ENCODE measurements at places on chromosomes 2 and 18. TPM values are rescaled to one million over a fixed set of nuclear protein-coding genes. Genes with fewer than 3 reads are reported as not detected.

- ATAC-seq: no peak
These were observed 111.9 kb upstream of the LINC00305 start for GRCh38 chr18:64260810-64261209.

DNA sequence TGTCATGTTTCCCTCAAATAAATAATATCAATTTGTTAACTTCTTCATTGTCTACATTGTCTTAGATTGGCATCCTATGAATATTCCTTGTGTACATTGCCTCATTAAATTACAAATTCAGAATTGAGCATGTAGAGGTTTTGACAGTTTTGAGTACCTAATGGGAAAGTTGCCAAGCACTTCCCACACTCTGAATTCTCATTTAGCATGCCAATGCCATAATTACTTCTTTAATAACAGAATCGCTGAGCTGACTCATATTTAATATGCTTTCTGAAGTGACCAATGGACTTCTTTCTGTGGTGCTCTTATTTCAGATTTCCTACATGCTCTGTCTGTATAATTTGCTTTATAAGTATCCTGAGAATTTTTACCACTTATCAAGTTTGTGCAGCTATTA, 114.4 kb upstream of the NOL4 start:
- ATAC-seq: peak; percentile 16

- ATAC-seq: no peak
These were observed 77.2 kb upstream of the FIGN start for GRCh38 chr2:163812926-163813520.

GRCh38 chr18:4017480-4017879, 437.6 kb downstream of the DLGAP1 start:
- no peak for ATAC-seq

DNA sequence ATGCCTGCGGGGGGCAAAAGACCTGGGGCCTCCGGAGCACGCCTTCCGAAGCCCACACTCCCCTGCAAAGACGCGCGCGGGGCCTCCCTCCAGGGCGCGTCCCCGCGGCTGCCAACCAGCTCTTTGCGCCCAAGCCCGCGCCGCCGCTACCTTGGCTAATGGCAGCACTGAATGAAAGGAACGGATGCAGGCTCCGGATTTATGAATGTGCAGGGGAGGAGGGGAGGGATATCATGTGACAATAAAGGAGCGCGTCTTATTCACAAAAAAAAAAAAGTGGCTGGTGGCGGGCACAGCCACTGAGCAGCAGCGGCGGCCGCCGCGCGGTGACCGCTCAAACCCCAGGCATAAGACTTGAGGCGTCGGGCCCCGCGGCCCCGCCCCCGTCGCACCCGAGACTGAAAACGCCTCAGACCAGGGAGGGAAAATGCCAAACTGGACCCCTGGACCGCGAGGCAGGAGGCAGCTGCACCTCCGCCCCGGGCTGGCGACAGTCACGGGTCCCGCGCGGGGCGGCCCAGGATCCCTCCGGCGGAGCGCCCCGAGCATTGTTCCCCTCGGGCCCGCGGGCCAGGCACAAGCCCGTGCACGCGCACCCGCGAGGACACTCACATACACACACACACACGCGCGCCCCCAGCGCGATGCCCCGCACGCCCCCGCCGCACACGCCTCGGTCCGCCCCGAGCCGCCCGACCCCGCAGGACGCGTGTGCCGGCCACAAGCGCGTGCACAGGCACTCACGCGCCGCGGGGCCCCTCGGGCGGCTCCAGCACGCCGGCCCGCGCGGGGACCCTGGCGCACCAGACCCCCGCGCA, 1.6 kb downstream of the SPRED2 start:
- ATAC-seq: peak; percentile 57

DNA sequence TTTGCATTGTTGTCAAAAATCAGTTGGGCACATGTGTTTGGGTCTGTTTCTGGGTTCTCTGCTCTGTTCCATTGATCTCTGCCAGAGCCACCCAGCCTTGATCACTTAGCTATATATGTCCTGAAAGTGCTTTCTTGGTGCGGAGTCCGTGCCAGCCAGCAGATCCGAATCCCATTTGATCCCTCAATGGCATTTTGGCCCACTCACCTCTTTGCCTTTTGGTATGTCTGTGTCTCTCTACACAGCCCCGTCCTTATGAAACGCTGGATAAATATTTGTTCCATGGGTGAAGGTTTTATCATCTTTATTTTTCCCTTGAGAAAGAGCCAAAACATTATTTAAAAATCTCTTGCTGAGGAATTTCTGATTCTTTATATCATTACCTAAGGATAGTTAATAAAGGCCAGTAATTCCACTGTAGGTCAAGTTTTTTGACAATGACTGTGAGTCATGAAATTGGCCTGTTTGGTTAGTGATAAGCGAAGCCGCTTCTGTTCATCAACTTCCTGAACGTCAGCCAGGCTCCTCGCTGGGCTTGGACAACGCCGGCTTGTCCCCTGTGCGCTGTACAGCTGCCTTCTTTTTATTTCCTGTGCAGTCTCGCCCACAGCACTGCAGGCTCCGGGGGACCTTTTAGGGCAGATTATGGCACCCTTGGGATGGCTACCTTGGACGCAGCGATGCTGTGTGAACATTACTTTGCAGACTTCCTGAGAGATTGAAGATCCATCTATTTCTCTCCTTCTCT, 24.9 kb downstream of the MTCL1 start:
- no peak for ATAC-seq

GRCh38 chr2:36489281-36489680, 108.7 kb downstream of the FEZ2 start:
- ATAC-seq: peak; percentile 61

DNA sequence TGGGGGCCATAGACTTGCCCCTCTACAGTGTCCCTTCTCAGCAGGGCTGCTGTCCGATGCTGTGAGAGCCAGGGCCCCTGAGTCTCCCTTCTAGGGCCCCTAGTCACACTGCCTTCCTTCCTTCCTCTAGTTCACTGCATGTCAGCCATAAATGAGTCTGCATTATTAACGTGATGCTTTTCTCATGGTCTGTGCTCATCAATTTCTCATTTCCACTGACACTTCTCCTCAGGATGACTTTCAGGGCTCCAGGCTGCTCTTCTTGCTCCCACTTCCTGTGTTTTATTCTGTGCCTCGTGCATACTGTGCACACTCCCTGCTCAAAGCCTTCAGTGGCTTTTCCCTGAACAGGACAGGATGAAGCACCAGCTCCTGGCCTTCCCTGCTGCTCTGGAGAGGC, 146.5 kb downstream of the FAM210A start:
- ATAC-seq: no peak

DNA sequence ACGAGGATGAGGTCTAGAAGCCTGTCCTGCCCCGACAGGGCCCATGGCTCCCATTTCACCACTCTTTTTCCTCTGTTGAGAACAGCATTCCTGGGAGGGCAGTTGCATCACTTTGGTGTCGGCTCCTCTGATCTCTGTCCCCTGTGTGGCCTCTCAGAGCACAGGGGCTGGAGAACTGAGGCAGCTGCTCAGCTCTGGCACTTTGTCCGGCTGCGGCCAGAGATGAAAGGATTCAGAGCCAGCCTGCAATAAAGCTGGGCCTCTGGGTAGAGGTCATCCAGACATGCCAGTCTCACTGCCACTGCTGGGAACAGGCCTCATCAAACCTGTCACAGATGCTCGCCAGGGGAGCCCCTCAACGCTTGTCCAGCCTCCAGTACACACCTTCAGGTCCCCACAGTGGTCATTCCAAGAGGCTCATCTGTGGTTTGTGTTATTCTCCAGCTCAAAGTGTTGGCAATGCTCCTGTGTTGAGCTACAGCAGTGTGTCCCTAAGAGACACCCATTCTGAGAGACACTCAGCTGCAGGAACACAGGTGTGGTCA, 13.1 kb upstream of the ROCK2 start:
- ATAC-seq: peak; percentile 78

DNA sequence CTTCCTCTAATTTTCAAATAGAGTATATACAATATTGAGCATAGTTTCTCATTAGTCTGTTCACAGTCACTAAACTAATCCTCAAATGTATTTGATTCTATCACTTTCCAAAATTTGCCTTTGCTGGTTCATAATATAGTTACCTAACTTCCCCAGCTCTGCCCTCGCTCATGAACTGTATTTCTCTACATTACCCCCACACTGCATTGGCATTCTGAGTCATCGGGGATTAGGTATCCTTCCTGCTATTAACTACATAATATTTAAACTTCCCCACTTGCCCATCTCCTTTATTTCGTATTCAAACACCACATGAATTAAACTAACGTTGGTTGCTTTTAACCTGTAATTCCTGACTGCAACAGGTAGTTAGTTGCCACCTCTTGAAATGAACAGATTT, 14.8 kb upstream of the CLASP1 start:
- no peak for ATAC-seq

DNA sequence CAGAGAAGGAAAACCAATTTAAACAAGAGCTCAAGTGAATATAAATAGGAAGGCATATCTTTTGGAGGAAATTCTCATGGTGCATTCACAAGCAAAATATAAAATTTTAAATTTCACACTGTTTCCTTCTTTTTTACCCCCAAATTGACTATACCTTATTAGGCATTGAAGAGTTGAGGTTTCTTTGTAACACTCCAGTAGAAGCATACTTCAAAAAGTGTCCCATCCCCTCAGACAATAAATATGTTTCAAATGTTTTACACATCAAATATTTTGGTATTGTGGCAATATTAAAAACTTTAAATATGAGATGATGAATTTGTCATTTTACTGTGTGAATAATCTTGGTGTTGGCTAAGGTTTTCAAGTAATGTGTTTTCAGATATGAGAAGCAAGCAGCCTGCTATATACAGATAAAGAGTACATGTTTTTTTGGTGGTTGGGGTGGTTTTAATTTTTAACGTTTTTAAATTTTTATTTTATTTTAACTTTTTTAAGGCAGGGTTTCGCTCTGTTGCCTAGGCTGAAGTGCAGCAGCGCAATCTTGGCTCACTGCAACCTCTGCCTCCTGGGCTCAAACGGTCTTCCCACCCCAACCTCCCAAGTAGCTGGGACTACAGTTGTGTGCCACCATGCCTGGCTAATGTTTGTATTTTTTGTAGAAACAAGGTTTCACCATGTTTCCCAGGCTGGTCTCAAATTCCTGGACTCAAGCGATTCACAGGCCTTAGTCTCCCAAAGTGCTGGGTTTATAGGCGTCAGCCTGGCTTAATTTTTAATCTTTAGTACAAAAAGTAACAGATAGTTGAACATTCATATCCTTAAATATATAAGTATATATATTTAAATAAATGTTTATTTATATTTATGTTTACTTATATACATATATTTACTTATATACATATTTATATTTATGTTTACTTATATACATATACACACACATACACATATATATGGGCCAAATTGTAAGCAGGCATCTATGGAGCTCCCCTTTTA, 36.5 kb upstream of the DLX1 start:
- ATAC-seq: no peak

DNA sequence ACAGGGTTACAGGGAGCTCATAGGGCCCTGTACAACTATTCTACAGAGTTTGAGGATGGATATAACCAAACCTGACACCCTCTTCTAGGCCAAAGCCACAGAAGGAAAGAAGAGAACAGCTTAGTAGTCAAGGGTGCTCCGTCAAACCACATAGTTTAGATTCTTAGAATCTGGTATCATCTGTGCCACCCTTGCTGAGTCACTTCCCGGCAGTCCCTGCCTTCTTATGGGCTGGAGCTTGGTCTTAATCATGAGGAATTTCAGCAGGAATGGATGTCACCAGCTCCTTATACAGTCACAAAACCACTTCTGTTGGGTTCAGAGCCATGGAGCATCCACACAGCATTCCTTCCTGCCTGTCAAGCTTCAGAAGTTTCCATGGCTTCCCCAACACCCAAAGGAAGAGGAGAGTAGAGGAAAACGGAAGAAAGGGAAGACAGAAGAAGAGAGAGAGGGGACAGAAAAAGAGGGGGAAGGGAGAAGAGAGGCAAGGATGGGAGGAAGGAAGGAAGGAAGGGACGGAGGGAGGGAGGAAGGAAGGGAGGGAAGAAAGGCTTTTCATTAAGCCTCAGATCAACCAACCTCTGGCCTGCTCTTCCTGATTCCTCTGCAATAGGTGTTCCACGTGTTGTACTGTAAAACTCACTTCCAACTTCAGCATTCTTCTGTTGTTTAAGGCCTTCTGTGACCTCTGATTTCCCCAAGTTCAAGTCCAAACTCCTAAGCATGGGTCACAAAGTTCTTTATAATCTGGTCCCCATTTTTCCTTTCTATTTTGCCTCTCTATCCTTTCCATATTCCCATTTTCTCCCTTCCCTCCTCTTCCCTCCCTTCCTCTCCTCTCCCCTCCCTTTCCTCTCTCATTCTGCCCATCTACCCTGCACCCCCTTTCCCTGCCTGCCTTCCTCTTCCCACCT, 246.1 kb upstream of the TNP1 start:
- no peak for ATAC-seq

DNA sequence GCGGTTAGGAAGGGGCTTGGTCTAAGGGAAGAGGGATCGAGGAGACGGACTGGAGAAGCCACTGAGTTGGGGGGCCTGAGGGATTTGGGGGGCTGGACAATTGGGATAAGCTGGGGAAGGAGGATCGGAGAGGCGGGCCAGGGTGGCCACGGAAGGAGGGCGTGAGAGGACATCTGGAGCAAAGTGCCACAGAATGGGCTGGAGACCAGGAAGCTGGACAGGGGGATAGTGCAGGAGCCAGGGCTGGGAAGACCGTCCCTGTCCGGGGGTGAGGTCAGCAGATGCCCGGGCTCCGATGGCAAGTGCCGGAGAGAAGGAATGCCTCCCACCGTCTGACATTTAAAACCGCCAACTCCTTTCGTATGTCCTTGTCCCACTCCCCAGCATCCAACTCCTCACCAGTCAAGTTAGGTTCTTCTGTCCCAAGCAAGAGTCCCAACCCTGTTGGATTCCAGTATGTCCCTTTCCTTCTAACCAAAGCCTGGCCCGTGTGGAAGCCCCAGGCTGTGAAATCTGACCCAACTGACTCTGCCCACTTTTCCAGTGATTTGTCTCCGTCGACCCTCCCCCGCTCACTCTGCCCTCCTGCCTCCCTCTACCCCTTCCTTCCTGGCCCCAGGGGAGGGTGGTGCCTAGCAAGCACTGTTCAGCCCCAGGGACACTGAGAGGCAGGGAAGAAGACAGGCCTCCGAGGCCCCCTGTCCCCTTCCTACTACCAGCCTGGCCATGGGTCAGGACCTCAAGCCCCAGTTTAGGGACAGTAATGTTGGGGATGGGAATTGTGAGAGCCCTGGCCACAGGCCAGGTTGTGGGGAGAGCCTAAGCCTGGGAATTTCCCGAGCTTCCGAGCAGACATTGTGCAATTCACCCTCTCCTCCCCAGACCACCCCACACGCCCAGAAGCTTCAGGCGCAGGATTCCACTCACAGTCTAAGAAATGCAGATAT, 31.5 kb upstream of the TMBIM1 start:
- peak; percentile 26 for ATAC-seq

GRCh38 chr2:147101941-147102790, 742.7 kb upstream of the ACVR2A start:
- ATAC-seq: no peak

GRCh38 chr2:156164091-156164720, 168.3 kb downstream of the NR4A2 start:
- no peak for ATAC-seq

- ATAC-seq: no peak
These were observed 140.8 kb downstream of the FAM210A start for GRCh38 chr18:13585379-13586153.

Gene PKDCC
- 7.1 TPM for total RNA-seq

Gene GKN2
- total RNA-seq: 0.27 TPM

Gene SPIRE1
- total RNA-seq: 12.2 TPM

Gene PARD6G
- total RNA-seq: 6.2 TPM

Gene ESPNL
- total RNA-seq: 0.11 TPM

Gene CNTNAP5
- 7.2 TPM for total RNA-seq

Measured in motor neuron (in vitro differentiated cells).